ENCODE measurements at places on chromosomes 5 and 9. TPM values are rescaled to one million over a fixed set of nuclear protein-coding genes. Genes with fewer than 3 reads are reported as not detected.

The SFXN1 gene
- 90.6 TPM for total RNA-seq

The ERAP2 gene
- total RNA-seq = 28.0 TPM

The PCDHA10 gene
- total RNA-seq = 0.06 TPM

The TSTD2 gene
- 12.7 TPM for total RNA-seq

The NCS1 gene
- total RNA-seq = 77.7 TPM

The HMMR gene
- total RNA-seq = 19.5 TPM

The SH3RF2 gene
- total RNA-seq = 16.3 TPM

The SEMA6A gene
- total RNA-seq = 8.3 TPM

The SLCO4C1 gene
- total RNA-seq = 0.63 TPM

DNA sequence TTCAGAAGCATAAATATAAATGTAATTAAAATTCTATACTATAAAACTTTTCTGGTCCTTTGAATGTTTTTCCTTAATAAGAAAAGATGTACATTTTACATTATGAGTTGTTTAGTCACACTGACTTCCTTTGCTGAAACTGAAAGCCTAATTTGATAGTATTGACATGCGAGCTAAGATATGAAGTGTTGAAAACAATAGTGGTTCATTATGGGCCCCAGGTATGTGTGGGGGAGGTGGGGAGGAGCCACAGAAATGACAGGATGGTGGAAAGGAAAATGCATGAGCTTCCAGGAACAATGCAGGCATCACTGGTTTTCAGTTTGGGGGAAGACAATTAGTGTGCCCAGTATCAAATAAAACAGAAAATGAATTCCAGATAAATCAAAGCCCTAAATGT lies 35.4 kb upstream of the RLN1 start:
- DNase-seq = no peak

DNA sequence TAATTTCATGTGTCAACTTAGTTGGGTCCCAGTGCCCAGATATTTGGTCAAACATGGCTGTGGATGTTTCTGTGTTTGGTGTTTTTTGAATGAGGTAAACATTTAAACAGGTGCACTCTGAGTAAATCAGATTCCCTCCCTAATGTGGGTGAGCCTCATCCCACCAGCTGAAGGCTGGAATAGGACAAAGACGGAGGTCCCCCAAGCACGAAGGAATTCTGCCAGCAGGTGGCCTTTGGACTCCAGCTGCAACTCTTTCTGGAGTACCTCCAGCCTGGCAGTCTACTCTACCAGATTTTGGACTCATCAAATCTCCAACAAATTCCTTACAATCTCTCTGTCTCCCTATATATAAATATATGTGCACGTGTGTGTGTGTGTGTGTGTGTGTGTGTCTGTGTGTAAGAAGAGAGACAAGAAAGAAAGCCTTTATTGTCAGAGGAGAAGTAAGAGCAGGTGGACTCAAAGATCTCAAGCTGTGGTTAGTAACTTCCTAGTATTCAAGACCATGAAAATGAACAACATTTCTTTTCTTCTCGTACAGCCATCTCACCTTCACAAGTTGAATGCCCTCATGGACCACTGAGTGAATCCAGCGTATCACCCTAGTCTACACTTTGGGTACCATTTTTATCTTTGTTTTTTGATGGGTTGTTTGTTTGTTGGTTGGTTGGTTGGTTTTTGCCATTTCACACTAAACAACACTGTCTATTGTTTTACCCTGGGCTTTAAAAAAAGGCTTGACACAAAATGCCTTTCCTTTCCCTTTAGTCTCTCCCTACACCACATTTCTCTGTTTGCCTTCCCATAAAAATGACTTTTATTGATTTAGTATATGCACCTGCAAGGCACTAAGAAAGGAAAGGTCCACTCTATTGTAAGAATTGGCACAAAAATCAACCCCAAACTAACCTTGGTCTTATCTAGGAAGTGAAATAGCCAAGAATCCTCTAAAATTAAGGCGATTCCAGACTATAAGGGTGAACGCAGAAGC lies 118.7 kb downstream of the TENT4A start:
- no peak for DNase-seq

DNA sequence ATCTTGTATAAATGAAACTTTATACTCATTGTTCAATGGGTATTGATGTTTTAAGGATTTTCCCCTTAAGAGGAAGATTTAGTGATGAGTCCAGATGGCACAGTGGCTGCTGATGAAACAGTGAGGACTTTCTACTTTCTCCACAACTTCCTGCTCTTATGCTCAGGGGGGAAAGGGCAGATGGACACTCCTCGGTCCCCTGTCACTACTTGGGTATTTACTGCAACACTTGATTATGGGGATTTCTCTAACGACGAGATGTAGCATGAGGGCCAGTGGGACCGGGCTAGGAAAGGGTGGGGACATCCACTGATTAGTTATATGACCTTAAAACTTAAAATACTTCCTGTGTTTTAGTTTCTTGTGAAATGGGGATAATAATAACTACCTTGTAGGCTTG lies 146.1 kb upstream of the HMHB1 start:
- DNase-seq = no peak

DNA sequence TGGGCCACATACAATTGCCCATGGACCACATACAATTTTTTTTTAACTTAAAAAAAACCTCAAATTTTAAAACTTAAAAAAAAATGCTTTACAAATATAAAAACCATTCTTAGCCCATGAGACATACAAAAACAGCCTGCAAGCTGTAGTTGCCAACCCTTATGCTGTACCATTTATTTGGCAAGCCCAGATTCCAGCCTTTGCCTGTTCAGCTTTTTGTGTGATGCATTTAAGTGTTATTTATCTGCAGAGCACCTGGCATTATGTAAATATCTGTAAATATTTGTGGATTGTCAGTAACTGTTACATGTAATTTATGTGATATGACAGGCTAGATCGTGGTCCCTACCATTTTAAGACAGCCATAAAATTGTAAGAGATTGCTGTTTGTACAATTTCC lies 32.6 kb downstream of the HEXB start:
- no peak for DNase-seq

GRCh38 chr5:135466178-135467050 lies 14.3 kb upstream of the TIFAB start:
- no peak for DNase-seq

DNA sequence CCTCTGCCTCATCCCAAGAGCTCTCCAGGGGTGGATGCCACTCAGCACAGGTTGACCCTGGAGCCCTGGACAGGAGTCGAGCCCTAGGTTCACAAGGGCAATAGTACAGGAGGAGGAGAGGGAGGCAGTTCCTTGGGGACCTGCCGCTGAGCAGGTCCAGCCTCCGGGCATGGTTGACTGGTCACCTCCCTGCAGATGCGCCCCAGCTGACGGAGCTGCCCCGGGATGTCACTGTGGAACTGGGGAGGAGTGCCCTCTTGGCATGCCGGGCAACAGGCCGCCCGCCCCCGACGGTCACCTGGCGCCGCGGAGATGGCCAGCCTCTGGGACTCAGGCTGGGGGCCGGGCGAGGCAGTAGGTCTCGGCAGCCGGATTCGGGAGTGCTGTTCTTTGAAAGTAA lies 53.7 kb downstream of the HMCN2 start:
- no peak for DNase-seq

DNA sequence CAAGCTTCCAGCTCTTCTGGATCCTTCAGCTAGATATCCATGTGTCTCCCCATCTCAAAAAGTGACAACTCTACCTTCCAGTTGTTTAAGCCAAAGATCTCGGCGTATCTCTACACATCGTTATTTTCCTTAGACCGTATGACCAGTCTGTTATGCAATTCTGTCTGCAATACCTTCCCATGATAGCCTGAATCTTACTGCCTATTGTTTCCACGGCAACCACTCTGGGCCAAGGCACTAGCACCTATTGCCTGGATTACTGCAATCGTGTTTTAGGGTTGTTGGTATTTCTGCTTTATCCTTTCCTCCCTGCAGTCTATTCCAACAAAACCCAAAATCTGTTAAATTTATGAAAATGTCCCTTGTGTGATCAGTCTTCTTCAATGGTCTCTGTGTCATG lies 448.4 kb downstream of the MTRR start:
- DNase-seq = no peak

- no peak for DNase-seq
These were observed 221.2 kb downstream of the SLC12A2 start for GRCh38 chr5:128304791-128305190.

DNA sequence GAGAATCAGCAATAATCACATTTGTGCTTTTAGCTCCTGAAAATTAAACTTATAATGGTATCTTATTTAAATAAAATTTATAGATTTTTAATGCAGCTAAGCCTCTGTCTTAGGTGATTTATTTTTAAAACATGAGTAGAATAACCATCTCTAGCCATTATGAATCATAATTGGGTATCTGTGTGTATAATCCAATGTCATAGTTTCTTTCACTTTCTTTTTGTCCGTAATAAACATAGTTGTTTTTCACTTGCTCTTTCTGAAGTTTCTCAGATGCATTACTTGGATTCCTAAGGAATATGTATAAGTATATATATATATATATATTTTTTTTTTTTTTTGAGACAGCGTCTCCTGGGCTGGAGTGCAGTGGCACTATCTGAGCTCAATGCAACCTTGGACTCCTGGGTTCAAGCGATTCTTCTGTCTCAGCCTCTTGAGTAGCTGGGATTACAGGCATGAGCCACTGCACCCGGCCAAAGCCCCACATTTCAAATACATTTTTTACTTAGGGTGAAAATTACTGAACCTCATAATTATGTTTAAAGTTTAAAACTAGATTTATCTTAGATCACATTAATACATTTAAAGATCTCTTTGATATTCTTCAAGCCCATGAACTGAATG lies 377.1 kb downstream of the PRDM9 start:
- DNase-seq = no peak

DNA sequence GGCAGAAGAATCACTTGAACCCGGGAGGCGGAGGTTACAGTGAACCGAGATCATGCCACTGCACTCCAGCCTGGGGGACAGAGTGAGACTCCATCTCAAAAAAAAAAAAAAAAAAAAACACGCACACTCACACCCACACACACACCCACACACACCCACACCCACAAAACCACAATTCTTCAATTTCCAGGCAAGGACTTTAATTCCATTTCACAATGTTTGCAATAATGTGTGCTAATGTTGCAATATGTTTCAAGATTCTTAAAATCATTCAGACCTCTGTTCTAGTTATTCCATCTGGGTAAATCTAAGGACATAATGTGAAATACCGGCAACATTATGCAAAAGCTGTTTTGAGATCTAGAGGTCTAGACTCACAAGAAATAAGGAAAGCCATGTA lies 28.3 kb downstream of the CCDC69 start:
- no peak for DNase-seq

DNA sequence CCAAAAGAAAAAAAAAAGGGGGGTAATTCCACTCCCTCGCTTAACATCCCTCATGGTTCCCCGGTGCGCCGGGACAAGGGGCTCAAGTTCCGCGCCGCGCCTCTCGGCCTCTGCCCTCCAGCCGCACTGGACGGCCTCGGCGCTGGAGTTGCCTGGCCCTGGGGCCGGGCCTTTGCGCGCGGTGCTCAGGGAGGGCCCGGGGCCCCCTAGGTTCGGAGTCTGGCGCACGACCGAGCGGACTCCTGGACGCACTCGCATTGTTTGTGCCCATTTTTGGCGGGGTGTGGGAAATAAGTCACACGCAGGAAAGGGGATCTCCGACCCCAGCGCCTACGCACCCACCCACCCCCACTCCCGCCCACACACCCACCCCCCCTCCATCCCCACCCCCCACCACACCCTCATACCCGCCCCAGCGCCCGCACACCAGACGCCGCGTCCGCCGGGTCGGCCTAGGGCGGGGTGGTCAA lies 381 bp downstream of the MED22 start:
- no peak for DNase-seq

GRCh38 chr5:127228540-127229184 lies 61.9 kb upstream of the MEGF10 start:
- no peak for DNase-seq

- no peak for DNase-seq
These were observed 14.5 kb downstream of the NOTCH1 start for GRCh38 chr9:136531186-136531903.

GRCh38 chr5:100424017-100424416 lies 111.2 kb upstream of the FAM174A start:
- no peak for DNase-seq

DNA sequence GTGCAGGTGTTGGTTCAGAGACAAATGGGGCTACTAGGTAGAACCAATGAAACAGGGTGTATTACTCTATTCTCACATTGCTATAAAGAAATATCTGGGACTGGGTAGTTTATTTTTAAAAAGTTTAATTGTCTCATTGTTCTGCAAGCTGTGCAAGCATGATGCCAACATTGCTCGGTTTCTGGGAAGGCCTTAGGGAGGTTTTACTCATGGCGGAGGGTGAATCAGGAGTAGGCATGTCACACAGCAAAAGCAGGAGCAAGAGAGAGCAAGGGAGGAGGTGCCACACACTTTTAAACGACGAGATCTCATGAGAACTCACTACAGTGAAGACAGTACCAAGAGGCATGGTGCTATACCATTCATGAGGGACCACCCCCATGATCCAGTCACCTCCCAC lies 134.6 kb downstream of the PIK3R1 start:
- no peak for DNase-seq

DNA sequence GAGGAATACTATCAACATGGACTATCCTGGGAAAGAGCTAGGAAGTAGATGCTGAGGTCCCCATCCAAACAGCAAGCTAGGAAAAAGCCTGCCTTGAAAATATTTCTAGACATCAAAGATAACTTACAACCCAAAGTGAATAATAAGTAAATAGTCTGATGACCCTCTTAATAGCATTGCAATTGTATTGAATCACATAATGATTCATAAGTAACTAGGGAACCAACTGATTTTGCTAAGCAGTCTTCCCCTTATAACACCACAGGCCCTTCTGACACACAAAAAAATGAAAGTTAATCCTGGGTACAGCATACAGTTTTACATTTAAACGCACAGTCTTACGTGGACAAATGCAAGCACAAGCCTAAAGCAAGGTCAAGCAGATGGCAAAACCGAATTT lies 199.3 kb downstream of the RFK start:
- no peak for DNase-seq
